ENCODE measurements at places on chromosomes 7 and 10.

DNA sequence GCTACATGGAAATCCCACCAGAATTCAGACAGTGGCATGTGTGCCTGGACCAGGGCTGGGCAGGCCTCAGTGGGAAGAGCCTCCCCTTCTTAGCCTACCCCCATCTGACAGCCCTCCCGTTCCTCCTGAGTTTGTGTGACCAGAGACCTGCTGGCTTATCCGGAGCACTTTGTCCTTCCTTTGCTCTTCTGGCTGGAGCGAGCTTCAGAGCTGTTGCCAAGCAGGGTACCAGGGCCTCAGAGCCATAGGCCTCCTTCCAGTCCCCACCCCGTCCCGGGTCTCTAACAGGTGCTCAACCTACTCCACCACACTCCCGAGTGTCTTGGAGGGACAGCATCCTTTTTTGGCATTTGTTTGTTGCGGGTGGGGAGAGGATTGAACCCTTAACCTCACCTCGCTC, 26.5 kb upstream of the TRIM8 start:
- no peak for DNase-seq

DNA sequence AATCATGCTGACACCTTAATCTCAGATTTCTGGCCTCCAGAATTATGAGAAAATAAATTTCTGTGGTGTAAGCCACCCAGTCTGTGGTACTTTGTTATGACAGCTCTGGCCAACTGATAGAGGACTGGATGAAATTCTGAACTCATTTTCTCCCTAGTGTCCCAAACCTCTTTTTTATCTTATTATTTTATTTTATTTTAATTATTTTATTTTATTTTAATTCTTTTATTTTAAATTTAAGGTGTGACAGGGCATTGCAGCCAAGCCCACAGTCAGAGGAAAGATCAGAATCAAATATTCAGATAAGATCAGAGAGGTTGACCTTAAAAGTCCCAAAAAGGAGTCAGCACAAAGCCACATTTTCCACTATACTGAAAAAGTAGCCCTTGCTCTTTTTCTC, 228.1 kb downstream of the TFEC start:
- DNase-seq, result no peak

- peak; percentile 5 for DNase-seq
These were observed at the start of gene PCLO for GRCh38 chr7:83162402-83163256. TSS of gene PCLO (minus strand) at chr7:83162884. CDS start at chr7:83162592, 292 bp downstream.

GRCh38 chr10:2425320-2425719, 642.0 kb upstream of the PFKP start:
- DNase-seq, result no peak

DNA sequence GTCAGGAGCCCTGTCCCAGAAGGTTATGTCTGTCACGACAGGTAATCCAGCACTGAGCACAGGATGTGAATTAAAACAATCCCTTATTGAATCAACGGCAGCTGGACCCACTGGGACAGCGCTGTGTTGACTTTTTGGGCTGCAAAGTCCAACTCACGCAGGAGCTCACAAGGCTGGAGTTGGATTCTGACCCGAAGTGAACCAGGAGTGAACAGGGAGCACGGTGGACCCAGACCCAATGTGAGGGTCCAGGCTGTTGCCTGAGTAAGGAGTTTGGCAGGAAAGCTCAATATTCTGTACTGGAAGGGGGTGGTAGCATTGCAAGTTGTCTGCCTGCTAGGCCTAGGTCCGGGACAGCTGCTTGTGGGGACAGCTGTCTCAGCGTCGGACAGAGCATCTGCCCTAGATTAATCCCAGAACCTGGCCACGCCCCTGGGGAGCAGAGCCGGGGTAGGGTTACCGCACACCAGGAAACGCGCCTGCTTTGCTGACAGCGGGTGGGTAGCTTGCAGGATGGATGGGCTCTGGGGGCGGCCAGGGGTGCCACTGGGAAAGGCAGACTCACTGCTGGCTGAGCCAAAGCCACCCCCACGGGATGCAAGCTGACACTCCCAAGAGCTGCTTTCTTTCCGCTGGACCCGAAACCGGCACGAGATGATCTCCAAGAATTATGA, 24.0 kb downstream of the COL26A1 start:
- DNase-seq, result no peak

DNA sequence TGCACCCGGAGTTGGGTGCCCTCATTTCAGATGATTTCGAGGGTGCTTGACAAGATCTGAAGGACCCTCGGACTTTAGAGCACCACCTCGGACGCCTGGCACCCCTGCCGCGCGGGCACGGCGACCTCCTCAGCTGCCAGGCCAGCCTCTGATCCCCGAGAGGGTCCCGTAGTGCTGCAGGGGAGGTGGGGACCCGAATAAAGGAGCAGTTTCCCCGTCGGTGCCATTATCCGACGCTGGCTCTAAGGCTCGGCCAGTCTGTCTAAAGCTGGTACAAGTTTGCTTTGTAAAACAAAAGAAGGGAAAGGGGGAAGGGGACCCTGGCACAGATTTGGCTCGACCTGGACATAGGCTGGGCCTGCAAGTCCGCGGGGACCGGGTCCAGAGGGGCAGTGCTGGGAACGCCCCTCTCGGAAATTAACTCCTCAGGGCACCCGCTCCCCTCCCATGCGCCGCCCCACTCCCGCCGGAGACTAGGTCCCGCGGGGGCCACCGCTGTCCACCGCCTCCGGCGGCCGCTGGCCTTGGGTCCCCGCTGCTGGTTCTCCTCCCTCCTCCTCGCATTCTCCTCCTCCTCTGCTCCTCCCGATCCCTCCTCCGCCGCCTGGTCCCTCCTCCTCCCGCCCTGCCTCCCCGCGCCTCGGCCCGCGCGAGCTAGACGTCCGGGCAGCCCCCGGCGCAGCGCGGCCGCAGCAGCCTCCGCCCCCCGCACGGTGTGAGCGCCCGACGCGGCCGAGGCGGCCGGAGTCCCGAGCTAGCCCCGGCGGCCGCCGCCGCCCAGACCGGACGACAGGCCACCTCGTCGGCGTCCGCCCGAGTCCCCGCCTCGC, at the start of gene EGFR:
EGFR (plus strand) TSS at position 657 of the 830 bp plus-strand sequence. CDS start 261 bp downstream, outside the sequence.
- no peak for DNase-seq

DNA sequence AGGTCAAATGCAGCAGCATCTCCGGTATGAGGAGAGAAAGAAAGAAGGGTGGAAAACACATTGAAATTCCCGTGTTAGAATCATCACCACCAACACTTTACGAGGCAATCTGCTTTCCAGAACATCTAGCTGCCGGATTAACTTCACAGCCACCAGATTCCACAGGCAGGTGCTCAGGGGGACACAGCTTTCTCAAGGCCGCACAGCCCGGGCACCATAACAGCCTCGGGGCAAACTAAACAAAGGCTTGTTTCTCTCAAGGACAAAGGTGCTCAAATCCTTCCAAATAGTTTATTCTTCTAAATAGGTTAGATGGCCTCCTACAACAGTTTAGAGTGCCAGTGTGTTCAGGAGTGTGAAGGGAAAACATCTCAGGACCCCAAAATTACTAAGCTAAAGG, 156.3 kb downstream of the DIP2C start:
- DNase-seq, result no peak

GRCh38 chr10:49008505-49009198, 69.0 kb upstream of the LRRC18 start:
- DNase-seq, result no peak

DNA sequence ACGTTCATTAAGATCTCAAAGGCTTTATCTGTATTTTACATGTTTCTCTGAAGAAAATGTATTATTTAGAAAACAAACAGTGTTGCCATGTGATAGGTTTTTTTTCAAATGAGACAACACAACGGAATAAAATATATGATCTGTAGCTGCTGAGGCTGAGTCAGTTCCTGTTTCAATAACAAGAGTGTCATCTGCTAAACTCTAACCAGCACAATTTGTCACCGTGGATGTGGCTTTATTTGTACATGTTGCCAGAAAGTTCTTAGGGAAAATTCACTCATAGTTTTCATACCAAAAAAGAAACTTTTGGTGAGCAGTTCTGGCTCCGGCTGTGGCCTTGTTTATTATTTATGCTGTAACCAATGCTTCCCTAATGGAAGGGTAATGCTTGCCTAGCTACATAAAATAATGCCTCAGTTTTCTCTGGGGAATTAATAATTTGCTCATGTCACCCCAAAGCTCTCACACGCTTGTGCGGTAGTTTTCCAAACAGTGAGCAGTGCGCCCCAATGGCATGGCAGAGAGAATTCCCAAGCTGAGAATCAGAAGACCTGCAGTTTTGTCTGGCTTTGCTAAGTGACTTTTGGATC, 20.3 kb upstream of the KLF6 start:
- no peak for DNase-seq

DNA sequence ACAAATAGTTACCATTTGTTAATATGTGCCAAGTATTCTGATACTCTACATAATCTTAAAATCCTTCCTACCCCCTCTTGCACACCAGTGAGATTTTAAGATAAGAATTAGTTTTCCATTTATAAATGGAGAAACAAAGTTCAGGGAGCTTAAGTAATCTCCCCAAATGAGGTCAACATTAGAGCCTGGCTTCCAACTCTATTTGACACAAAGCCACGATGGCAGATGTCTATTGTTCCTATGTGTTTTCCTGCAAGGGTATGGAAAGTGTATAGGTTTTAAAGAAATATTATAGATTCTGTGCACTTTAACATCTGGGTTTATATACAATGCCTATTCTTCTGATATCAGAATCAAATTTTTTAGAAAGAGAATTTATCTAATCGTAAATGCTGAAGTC, 143.9 kb upstream of the SEMA3C start:
- DNase-seq, result no peak

- DNase-seq, result no peak
These were observed 321.5 kb upstream of the CNTNAP2 start for GRCh38 chr7:145795132-145795531.

DNA sequence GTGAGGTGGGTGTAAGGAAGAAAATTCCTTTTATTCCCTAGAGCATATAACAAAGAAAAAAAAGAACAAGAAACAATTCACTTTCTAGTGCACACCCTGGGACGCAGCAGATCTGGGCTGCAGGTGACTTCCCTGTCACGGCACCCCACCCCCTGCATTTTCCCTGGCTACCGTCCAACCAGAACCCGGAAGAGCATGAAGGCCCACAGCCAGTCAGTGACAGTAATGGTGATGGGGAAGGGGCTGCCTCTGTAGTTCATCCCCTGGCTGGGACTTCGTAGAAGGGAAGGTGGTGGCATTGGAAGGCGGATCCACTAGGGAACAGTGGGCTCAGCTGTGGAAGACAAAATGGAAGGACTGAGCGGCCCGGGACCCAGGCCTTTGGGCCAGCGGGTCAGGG, 236.7 kb downstream of the BUB3 start:
- no peak for DNase-seq

DNA sequence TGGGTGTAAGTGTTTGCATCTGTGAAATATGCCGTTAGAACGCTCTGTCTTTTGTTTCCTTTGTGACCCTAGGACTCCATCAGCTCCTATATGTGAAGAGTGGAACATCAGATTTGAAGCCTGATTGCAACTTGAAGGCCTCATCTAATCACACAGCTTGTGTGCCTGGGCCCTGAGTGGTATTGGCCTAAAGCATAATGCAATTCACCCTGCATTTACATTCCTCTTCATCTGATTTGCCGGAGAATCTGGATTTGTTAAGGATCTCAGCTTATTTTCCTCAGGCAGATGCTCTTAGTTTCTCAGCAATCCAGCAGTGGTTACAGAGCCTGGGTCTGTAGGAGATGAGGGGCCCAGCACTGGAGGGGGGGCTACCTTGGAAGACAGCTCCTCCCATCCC, 183.2 kb upstream of the ITGB1 start:
- no peak for DNase-seq

GRCh38 chr7:69598487-69599285, 411 bp downstream of the AUTS2 start:
- DNase-seq, result peak; percentile 57

GRCh38 chr7:27223941-27224575, 18.5 kb upstream of the EVX1 start:
- no peak for DNase-seq

- DNase-seq, result peak; percentile 12
These were observed 84.5 kb downstream of the SRPK2 start for GRCh38 chr7:105304040-105304895.

GRCh38 chr10:58028597-58029366, 238.9 kb downstream of the IPMK start:
- no peak for DNase-seq

- DNase-seq, result no peak
These were observed 65.8 kb downstream of the MINDY4 start for GRCh38 chr7:30836991-30837390.

DNA sequence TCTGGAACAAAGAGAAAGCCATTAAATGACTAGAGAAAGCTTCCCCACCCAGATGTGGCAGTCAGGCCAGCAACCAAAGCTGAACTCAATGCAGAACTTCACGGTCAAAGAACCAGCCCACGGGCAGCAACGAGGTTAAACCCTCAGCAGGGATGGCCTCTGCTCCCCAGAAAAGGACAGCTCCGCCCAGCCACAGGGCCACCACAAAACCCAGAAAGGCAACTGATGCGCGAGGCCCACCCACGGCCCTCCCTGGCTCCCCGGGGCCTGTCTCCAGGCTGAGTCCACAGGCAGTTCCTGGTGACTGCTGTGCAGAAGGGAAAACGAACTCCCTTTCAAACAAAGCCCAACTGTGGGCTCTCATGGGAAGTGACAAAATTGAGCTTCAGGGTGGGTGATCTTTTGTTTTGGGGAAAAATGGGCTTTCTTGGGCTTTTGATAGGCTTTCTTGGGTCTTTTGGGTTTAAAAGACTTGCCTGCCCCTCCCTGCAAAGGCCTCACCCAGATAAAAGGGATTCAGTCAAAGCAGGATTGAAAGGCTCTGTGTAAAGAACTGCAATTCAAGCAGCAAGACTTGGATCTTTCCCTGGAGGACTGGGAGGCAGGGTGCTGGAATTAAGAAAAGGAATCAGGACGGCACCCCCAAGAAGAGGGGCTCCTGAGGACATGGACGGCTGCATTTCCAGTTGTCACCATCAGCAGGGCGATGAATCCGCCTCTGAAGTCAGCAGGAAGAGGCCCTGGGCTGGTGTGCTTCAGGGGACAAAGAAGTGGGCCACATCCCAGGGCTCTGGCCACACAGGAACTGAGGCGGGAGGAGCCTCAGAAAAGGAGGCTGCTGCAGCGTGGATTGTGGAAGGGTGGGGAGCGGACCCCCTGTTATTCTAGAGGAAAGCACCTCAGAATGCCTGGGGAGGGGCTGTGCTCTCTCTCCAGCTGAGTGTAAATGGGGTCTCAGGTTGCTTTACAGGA, 209.9 kb downstream of the USP6NL start:
- DNase-seq, result no peak

GRCh38 chr7:4856336-4857057, 5.3 kb downstream of the PAPOLB start:
- DNase-seq, result no peak

- DNase-seq, result no peak
These were observed 113.8 kb upstream of the SKAP2 start for GRCh38 chr7:26978146-26978545.

GRCh38 chr10:112584276-112584675, 137.3 kb downstream of the VTI1A start:
- no peak for DNase-seq
